ENCODE measurements at places on chromosomes 2 and 18. TPM values are rescaled to one million over a fixed set of nuclear protein-coding genes. Genes with fewer than 3 reads are reported as not detected.

DNA sequence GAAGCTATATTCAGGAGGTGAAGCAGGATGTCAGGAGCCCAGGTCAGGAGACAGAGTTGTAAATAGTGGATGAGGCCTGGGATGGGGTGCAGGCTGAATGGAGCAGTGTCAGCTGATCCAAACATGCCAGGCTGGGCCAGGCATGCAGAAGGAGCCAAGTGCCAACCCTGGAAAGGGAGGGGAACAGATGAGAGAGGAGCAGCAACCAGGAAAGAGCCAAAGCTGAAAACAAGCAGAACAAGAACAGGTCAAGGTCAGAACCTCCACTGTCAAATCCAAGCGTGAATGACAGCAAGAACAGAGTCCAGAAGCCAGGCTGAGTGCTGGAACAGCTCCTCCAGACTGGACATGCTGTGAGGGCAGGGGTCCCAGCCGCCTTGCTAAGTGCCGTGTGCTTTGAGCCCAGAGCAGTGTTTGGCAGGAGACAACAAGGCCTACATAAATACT, 49.2 kb upstream of the PPP1CB start:
- peak; percentile 34 for DNase-seq

- no peak for DNase-seq
Observed at GRCh38 chr18:63617915-63618234, 26.2 kb downstream of the SERPINB4 start.

DNA sequence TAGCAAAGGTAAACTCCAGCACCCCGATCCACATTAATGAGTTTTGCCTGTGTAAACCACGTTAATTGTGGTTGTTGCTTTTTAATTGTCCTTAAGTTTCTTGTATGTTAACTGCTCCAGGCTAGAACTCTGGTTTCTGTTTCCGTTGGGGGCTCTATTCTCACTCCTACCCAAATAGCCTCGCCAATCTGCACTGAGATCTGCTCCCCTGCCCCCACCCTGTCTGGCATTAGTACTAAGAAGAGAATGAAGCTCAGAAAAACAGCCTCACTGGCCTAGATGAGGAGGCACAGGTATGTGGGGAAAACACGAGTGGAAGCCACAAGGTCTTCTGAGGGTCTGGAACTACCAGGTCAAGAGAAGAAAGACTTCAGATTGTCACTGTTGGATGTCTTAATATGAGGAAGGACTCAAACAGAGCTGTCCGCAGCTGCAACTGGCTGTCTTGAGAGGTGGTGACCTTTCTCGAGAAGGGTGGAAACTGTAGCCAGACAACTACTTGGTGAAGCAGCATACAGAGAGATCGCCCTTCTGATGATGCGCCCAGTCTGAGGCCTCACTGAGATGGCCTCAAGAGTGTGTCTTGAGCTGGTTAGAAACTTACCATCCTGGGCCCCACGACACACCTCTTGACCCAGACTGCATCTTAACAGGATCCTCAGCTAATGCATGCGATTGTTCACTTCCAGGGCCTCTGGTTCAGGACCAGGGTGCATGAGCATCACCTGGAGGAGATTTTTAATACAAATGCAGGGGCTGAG, 73.1 kb downstream of the TGOLN2 start:
- DNase-seq = no peak

DNA sequence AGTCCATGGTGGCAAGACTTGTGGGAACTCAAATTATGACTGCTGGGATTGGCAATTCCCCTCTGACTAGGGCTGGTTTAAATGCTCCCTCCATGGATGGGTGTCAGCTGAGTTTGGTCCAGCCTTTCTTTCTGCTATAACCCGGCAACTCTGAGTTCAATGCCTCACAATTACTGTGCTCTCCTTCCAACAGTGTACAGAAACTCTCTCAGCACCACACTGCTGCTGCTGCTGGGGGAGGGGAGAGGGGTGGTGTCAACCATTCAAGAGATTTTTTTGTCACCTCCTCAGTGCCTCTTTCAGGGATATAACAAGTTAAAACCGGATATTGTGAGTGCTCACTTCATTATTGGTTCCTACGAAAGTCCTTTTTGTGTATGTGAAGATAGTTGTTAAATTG, 830.3 kb upstream of the NXPH2 start:
- DNase-seq = no peak

GRCh38 chr18:58955738-58956137, 91.1 kb downstream of the ZNF532 start:
- DNase-seq = no peak

GRCh38 chr2:187658952-187659525, 104.8 kb upstream of the TFPI start:
- DNase-seq = no peak

- no peak for DNase-seq
Observed at GRCh38 chr2:38751596-38752410, 642 bp upstream of the SRSF7 start.

- no peak for DNase-seq
Observed at GRCh38 chr18:54807303-54807702, 21.0 kb upstream of the RAB27B start.

DNA sequence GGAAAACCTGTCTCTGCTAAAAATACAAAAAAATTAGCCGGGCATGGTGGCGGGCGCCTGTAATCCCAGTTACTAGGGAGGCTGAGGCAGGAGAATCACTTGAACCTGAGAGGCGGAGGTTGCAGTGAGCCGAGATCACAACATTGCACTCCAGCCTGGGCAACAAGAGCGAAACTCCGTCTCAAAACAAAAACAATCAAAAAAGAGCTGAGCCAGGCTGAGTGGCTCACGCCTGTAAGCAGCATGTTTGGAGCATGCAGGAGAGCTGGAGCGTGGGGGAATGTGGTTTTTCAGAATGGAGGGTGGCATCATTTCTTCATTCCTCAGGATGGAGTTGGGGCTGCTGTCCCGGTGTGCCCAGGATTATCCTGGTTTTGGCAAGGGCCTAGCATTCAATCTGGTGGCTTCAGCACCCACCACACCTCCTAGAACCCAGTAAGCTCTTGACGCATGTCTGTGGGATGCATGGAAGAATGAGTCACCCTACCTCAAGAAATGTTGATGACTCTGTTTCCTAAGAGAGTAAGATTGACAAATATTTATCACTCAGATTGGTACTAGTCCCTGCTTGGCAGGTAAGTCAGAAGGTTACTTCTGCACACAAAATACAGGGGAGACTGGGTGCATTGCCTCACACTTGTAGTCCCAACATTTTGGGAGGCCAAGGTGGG, 90.2 kb upstream of the ODC1 start:
- no peak for DNase-seq

Gene TMEFF2
- not detected for total RNA-seq

Gene ATL2
- 130 TPM for total RNA-seq

Gene ACADL
- 6.6 TPM for total RNA-seq

DNA sequence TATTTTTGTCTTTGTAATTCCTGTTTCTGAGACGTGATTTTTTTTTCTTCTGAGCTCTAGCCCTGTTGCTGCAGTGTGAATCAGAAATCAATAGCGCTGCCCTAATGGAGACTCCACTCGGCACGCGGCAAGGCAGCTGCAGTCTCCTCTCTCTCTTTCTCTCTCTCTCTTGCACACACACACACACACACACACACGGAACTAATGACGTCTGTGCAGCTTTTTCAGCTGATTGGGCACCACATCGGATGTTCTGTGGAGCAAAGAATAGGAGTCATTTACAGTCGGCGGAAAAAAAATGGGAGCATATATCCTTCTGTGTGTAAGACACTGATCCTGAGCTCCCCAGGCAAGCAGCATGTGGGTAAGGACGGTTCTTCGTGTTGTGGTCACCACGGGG, 2.0 kb upstream of the MYT1L start:
- DNase-seq = no peak

Gene HJURP
- not detected for total RNA-seq

- no peak for DNase-seq
Observed at GRCh38 chr2:80002568-80003157, 301.9 kb downstream of the LRRTM1 start.

DNA sequence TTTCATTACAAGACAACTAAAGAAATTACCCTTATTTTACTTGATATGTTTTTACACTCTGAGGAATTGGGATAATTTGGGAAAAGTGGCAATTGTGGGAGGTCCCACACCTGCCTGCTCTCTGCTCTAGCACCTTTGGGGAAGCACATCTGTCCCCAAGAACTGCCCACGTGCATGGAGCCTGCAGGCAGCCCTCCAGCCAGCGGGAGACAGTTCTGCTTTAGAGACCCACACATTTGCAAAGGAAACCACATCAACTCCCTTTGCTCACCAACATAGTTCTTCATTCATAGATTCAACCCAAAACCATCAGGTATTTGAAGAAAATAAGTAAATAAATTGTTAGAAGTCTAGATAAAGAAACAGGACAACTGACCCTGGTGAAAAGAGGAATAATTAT, 239.9 kb upstream of the ID2 start:
- no peak for DNase-seq

Gene HNMT
- 7.6 TPM for total RNA-seq

GRCh38 chr2:232757905-232758304, 18.5 kb downstream of the KCNJ13 start:
- no peak for DNase-seq

- no peak for DNase-seq
Observed at GRCh38 chr2:237670641-237671040, 43.3 kb downstream of the LRRFIP1 start.

GRCh38 chr2:100106460-100106859, 35.9 kb downstream of the AFF3 start:
- DNase-seq = no peak

- no peak for DNase-seq
Observed at GRCh38 chr18:3103576-3103975, 90.6 kb upstream of the LPIN2 start.

Gene GBX2
- total RNA-seq = not detected

Gene LONRF2
- 5.0 TPM for total RNA-seq

DNA sequence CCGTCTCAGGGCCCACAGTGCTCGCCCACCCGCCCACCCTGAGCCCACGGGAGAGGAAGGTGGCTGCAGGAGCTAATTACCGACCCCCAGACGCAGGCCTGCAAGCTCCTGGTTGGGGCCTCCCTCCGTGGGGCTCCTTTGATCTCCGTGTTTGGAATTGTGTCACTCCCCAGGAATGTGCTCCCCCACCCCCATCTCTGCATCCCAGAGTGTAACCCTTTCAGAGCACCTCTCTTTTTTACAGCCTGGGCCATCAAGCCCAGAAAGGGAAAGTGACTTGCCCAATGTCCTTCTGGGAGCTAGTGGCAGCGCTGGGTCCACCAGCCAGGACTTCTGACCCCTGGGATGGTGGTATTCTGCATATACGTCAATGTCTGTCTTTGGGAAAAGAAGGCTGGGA, 335.1 kb downstream of the CYRIA start:
- DNase-seq = no peak

Gene FAM228A
- 0.39 TPM for total RNA-seq

DNA sequence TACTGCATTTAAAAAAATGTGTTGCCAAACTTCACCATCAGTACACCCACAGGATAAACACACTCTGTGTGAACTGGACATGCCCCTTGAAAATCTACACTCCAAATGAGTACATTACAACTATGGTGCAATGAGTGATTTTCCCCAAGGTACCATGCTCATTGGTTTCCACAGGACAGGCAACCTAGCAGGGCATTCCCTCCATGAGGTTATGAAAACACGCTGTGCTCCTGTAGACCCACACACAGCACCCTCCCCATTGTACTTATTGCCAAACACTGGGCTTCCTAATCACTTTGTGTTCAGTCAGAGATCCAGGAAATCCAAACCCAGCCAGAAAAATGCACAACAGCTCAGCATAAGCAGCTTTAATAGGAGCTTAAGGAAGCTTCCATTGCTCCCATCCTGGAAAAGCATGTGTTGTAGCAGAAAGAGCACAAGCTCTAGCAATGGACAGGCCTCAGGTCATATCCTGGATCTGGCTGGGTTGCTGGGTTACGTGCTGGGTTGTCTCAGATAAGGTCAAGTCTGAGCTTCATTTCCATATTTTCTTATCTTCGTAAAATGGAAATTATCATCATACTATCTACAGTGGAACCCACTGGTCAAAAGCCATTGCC, 20.8 kb upstream of the ATIC start:
- DNase-seq = no peak

DNA sequence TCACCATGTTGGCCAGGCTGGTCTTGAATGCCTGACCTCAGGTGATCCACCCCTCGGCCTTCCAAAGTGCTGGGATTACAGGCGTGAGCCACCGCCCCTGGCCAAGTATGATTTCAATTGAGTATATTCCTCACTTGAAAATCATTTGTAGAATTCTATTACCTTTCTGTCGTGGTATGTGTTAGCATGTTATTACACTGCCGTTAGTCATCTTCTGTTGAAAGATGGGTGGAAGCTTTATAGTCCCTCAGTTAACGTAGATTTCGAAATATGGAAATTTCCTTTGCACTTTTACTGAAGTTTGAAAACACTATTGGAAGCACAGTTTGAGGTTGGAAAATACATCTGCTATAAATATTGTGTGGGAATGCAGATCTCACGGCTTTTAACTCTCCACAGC, 14.7 kb downstream of the NIFK start:
- DNase-seq = no peak

Gene CIB4
- not detected for total RNA-seq

- DNase-seq = no peak
Observed at GRCh38 chr2:15797231-15797938, 143.0 kb upstream of the MYCN start.

Gene PLGLB2
- 2.3 TPM for total RNA-seq

- DNase-seq = no peak
Observed at GRCh38 chr18:76806301-76806700, 16.1 kb upstream of the ZNF236 start.

DNA sequence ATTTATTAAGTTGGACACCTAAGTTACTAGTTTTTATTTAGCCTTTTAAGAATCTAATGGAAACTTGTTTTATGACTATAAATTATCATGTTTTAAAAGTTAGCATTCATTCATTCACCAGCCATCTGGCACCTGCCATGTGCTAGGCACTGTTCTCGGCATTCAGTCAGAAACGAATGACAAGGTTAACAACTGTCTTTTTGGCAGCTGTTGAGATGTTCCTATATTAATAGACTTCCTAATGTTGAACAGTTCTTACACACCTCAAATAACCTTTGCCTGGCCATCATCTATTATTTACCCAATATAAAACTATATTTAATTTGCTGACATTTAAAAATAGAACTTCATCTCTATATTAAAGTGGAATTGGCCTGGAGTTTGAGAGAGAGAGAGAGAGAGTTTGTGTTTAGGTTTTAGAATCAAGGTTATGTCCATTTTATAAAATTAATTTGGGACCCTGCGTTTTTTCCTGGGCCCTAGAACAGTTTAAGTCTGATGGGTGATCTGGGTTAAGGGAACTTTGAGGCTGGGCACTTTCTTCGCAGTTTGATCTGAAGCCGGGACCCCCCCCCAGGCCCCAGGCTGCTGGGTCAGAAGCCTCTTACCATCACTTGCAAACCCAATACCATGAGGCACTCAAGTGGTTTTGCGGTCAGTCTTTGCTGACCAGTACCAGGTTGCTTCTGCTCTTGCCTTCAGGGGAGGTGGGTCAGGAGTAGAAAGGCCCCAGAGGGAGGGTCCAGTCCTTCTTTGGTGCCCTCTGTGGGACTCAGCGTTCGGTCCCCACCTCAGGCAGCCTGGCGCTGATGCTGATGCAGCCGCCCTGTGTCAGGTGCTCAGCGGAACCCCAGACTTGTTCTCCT, 48.3 kb upstream of the ASB1 start:
- DNase-seq = peak; percentile 39

GRCh38 chr2:131105156-131105949, at the start of gene PLEKHB2:
Gene PLEKHB2, plus strand, starts transcription at chr2:131105336. Its CDS starts 15,606 bp downstream, at chr2:131120942.
- peak; percentile 80 for DNase-seq

Gene TRIM43
- not detected for total RNA-seq
